ENCODE measurements at places on chromosomes 3 and 15. TPM values are rescaled to one million over a fixed set of nuclear protein-coding genes. Genes with fewer than 3 reads are reported as not detected.

The IL17RE gene
- total RNA-seq: 0.24 TPM

- DNase-seq: no peak
- no peak overlapping the region for H3K27ac ChIP-seq
- H3K36me3 ChIP-seq: no peaks in the 10 kb centered on the region
- H3K27me3 ChIP-seq: no peaks in the 10 kb centered on the region
- peaks cover 4% of the 10 kb centered on the region for H3K4me1 ChIP-seq
- no peak overlapping the region for H3K4me3 ChIP-seq
Observed at GRCh38 chr15:40513609-40514008, 42.8 kb downstream of the CHST14 start.

DNA sequence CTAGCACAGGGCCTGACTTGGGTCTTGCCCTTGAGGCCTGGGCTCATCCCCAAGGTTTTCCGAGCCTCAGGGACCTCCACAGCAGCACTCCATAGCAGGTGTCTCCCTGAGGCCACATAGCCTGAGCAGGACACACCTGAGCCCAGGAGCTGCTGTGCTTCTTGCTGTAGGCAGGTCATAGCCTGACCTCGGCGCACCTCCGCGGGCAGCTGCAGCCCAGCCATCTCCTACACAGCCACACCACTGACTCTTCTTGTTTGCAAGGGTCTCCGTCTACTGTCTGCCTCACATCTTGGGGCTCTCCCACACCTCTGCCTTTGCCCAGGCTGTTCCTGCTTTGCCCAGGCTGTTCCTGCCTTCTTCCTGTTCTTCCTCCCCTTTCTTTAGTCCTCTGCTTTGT lies 224.8 kb downstream of the SLCO3A1 start:
- no peak overlapping the region for H3K27ac ChIP-seq
- H3K27me3 ChIP-seq: no peaks in the 10 kb centered on the region
- no peak for DNase-seq
- H3K4me3 ChIP-seq: no peak overlapping the region
- H3K4me1 ChIP-seq: peaks cover 21% of the 10 kb centered on the region
- no peaks in the 10 kb centered on the region for H3K36me3 ChIP-seq

- DNase-seq: no peak
- no peaks in the 10 kb centered on the region for H3K36me3 ChIP-seq
- no peak overlapping the region for H3K27ac ChIP-seq
- no peaks in the 10 kb centered on the region for H3K27me3 ChIP-seq
Observed at GRCh38 chr15:27223179-27223578, 252.2 kb downstream of the GABRG3 start.

GRCh38 chr3:100561459-100562158 lies 47.8 kb upstream of the ADGRG7 start:
- no peak overlapping the region for H3K4me3 ChIP-seq
- no peak for DNase-seq
- no peak overlapping the region for H3K27ac ChIP-seq
- no peaks in the 10 kb centered on the region for H3K27me3 ChIP-seq
- H3K4me1 ChIP-seq: no peaks in the 10 kb centered on the region
- no peaks in the 10 kb centered on the region for H3K36me3 ChIP-seq

DNA sequence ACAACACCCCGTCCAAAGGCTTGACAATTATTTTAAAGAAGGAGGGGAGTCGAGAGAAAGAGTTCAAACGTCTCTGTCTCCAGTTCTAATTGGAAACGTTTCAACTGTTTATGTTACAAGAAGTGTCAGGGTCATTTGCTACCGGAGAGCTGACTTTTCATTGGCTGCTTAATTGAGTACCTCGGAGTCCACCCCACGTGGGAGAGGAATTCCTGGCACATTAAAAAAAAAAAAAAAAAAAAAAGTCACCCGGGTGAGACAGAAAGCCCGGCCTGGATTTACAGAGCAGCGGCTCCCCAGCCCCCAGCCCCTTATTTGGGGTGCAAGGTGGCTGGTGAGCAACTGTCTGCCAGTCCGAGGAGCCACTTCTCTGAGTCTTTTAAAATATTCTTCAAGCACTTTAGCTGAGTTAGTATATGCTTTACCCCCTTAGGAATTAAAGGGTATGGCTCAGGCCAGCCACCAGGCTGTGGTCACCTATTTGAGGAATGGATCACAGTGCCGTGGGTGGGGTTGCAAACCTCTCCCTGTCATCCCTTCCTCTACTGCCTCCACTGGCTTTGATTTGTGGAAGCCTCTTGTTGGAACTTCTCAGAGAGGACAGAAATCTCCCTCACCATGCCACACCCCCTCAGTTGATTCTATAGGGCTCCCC lies 3.9 kb upstream of the TLE3 start:
- peak overlapping the region; percentile 49 for H3K4me3 ChIP-seq
- DNase-seq: peak; percentile 92
- H3K36me3 ChIP-seq: no peaks in the 10 kb centered on the region
- peaks cover 28% of the 10 kb centered on the region for H3K4me1 ChIP-seq
- H3K27me3 ChIP-seq: no peaks in the 10 kb centered on the region

GRCh38 chr3:105367063-105367405 lies 325 bp downstream of the ALCAM start:
- no peaks in the 10 kb centered on the region for H3K27me3 ChIP-seq
- H3K4me3 ChIP-seq: no peak overlapping the region
- DNase-seq: peak; percentile 51
- H3K27ac ChIP-seq: peak overlapping the region; percentile 87
- peaks cover 15% of the 10 kb centered on the region for H3K4me1 ChIP-seq
- no peaks in the 10 kb centered on the region for H3K36me3 ChIP-seq

DNA sequence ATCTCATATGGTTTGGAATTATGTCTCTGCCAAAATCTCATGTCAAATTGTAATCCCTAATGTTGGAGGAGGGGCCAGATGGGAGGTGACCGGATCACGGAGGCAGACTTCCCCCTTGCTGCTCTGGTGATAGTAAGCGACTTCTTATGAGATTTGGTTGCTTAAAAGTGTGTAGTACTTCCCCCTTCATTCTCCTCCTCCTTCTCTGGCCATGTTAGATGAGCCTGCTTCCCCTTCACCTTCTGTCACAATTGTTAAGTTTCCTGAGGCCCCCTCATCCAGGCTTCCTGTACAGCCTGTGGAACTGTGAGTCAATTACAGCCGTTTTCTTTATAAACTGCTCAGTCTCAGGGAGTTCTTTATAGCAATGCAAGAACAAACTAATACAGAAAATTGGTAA lies 51.1 kb downstream of the NEDD4 start:
- no peaks in the 10 kb centered on the region for H3K4me1 ChIP-seq
- H3K36me3 ChIP-seq: no peaks in the 10 kb centered on the region
- no peak overlapping the region for H3K4me3 ChIP-seq
- H3K27me3 ChIP-seq: no peaks in the 10 kb centered on the region

DNA sequence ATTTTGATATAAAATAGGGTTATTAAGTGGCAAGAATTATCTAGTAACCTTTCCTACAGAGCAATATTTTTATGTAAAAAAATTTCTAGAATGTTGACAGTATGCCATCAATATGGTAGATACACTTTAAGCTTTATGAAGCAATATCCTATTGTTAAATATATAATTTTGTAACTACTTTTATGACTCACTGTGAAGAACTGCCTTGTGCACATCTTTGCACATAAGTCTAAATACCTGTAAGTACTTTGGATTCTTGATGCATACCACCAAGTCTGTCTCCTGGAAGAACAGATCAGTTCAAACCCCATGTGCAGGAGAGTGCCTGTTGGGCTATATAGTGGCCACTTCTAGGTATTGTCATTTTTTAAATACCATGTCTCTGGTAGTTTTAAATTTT lies 205.7 kb upstream of the EIF1B start:
- no peak for DNase-seq
- no peaks in the 10 kb centered on the region for H3K27me3 ChIP-seq
- H3K36me3 ChIP-seq: no peaks in the 10 kb centered on the region
- H3K4me1 ChIP-seq: no peaks in the 10 kb centered on the region
- no peak overlapping the region for H3K27ac ChIP-seq
- H3K4me3 ChIP-seq: no peak overlapping the region

GRCh38 chr3:87792534-87793336 lies 266.1 kb downstream of the CGGBP1 start:
- no peak for DNase-seq
- no peak within 1 kb of the TSS for H3K27ac ChIP-seq
- H3K27me3 ChIP-seq: peaks cover 11% of the 10 kb centered on the region
- H3K4me3 ChIP-seq: no peak within 1 kb of the TSS
- H3K4me1 ChIP-seq: no peaks in the 10 kb centered on the region

- H3K36me3 ChIP-seq: no peaks in the 10 kb centered on the region
- DNase-seq: no peak
- H3K27me3 ChIP-seq: no peaks in the 10 kb centered on the region
- no peak overlapping the region for H3K4me3 ChIP-seq
Observed at GRCh38 chr3:64575211-64575844, 112.5 kb downstream of the ADAMTS9 start.
